ENCODE measurements at places on chromosomes 7 and 10. TPM values are rescaled to one million over a fixed set of nuclear protein-coding genes. Genes with fewer than 3 reads are reported as not detected.

NYAP1 gene
- 0.16 TPM for total RNA-seq

NANOS1 gene
- total RNA-seq = 10.0 TPM

CDHR1 gene
- 0.32 TPM for total RNA-seq

DGKI gene
- 1.4 TPM for total RNA-seq

FGFR2 gene
- 0.30 TPM for total RNA-seq

PALD1 gene
- total RNA-seq = 4.6 TPM

AKR1C8 gene
- not detected for total RNA-seq

HTRA1 gene
- total RNA-seq = 40.9 TPM

SDK1 gene
- total RNA-seq = 2.2 TPM

FBXL13 gene
- total RNA-seq = 0.51 TPM

OR2A12 gene
- not detected for total RNA-seq

CALML5 gene
- total RNA-seq = not detected

NUTM2D gene
- 4.0 TPM for total RNA-seq

SAMD9 gene
- 2.7 TPM for total RNA-seq

SLIT1 gene
- total RNA-seq = 0.16 TPM

MMRN2 gene
- 33.5 TPM for total RNA-seq

ZNF518A gene
- total RNA-seq = 10.0 TPM

LIPA gene
- total RNA-seq = 18.0 TPM

TMEM139 gene
- 16.1 TPM for total RNA-seq

ANKRD61 gene
- not detected for total RNA-seq

All from Right ventricle myocardium superior (tissue), 1 donor.